ENCODE measurements at places on chromosomes 11 and 22.

- DNase-seq = no peak
Measured at GRCh38 chr22:38989466-38989865, 7.3 kb downstream of the APOBEC3B start.

- no peak for DNase-seq
Measured at GRCh38 chr11:63814383-63814736, 1.1 kb downstream of the SPINDOC start.

DNA sequence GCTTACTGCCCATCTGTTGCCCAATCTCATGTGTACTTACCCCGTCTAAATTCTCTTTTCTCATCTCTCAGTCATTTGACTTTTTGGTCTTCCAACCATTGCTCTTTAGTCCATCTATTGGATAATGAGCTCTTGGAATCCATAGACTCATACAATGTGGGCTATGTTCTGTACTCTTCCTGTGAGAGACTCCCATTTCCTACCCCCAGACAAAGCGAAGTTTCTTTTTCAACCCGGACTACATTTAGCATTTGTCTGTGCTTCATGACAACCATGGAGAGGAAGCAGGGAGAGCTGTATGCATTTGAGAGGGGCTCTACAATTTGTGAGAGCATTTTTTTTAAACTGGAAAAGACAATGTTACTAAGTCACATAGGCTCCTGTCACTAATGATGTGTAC, 4.0 kb upstream of the ARHGAP42 start:
- DNase-seq = no peak

DNA sequence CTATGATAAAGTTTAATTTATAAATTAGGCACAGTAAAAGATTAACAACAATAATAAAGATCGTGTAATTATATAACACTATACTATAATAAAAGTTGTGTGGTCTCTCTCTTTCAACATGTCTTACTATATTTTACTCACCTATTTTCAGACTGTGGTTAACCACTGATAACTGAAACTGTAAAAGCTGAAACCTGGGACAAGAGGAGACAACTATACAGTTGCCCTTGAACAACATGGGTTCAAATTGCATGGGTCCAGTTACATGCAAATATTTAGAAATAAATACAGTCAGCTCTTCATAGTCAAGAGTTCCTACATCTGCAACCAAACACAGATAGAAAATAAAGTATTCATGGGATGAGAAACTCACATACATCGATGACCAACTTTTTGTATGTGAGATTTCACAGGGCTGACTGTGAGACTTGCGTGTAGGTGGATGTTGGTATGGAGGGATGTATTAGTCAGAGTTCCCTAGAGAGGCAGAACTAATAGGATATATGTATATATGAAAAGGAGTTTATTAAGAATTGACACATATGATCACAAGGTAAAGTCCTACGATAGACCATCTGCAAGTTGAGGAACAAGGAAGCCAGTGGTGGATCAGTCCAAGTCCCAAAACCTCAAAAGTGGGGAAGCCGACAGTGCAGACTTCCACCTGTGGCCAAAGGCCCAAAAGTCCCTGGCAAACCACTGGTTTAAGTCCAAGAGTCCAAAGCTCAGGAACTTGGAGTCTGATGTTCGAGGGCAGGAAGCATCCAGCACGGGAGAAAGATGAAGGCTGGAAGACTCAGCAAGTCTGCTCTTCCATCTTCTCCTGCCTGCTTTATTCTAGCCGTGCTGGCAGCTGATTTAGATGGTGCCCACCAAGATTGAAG, 359.5 kb downstream of the INSC start:
- no peak for DNase-seq

DNA sequence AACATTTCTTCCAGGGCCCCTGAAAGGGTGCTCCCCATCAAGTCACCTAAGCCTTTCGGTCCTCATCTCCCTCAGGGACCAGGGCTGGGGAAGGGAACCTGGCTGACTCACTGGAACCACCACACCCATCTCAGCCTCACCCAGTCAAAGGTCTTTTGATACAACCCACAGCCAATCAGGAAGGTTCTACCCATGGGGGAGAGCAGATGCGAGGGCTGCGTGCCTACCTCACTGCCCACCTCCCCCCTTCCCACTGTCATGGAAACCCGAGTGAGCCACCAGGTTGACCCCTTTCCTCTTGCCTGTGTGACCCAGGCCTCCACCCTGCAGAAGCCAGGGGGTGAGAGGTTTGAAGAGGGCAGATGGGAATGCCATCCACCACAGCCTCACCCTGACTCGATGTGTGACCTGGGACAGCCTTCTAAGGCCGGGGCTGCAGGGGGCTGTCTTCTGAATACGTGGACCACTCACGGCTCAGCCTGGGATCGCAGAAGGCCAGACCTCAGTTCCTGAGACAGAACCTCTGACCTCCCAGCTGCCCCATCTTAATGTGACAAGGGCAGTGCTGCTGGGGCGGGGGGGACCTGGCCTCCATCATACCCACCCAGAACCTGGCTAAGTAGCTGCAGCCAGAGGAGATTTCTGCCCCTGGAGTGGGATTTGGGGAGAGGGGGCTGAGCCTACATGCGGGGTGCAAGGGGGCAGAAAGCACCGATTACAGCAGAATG, 2.7 kb downstream of the MDK start:
- DNase-seq = no peak

DNA sequence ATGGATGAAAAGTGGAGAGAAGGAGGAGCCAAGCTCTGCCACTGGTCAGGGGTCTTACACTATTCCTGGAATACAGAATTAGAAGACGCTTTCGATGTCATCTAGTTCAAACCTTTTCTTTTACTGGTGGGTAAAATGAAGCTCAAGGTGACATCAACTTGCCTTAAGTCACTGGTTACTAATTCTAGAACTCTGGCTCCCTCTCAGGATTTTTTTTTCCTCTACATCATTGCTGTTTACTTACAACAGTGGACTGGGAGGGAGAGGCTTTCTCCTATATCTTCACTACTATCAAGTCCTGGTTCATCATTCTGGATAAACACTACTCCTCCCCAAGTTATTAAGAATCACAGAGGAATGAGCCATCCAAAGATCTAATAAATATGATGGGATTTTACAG, 82.9 kb downstream of the ETS1 start:
- DNase-seq = no peak

DNA sequence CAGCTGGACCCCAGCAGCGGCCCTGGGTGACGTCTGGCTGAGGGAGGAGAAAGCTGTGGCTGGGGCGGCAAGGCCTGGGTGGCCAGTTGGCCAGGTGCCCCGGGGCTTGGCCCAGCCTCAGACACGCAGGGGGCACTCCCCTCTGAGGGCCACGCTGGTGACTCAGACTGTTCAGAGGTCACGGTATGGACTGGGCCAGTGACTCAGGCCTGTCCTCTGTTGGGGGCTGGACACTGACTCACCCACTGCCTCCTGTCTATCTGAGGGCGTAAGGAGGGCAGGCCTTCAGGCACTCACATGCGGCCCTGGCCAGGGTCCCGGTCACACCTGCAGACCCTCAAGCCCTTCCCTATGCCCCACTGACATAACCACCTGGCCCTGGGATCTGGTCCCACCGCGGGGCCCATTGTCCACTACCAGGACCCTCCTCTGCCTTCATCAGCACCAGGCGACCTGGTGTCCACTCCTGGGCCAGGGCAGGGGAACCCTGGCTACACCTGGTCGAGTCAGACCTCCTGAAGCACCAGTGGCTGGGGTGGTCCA, 3.7 kb upstream of the MUC5AC start:
- no peak for DNase-seq

GRCh38 chr11:60363542-60364470, 14.5 kb upstream of the MS4A7 start:
- DNase-seq = peak; percentile 76

DNA sequence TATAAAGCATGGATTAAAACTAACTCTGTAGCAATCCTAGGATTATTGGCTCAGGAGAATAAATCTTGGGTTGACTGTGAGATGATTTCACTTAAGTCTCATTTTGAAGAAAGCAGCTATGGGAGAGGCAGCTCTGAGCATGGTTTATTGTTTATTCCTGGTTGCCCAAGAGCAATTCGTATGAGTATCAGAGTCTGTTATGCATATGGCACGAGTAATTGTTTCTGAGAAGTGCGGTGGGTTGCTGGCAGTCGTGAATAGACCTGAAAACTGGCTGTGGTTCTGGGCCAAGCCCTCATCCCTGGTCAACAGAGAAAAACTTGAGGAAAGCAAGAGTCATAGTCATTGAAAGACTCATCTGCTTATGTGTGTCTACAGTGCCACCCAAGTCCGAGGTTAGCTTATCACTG, 26.8 kb downstream of the DIXDC1 start:
- DNase-seq = no peak

- DNase-seq = peak; percentile 67
Measured at GRCh38 chr11:6321961-6322362, 1.7 kb upstream of the CAVIN3 start.

GRCh38 chr22:20430720-20431510, 6.7 kb downstream of the SCARF2 start:
- peak; percentile 93 for DNase-seq

GRCh38 chr22:21796863-21797262, 61.3 kb upstream of the YPEL1 start:
- no peak for DNase-seq

- DNase-seq = no peak
Measured at GRCh38 chr11:72230764-72231365, 6.3 kb downstream of the INPPL1 start.

DNA sequence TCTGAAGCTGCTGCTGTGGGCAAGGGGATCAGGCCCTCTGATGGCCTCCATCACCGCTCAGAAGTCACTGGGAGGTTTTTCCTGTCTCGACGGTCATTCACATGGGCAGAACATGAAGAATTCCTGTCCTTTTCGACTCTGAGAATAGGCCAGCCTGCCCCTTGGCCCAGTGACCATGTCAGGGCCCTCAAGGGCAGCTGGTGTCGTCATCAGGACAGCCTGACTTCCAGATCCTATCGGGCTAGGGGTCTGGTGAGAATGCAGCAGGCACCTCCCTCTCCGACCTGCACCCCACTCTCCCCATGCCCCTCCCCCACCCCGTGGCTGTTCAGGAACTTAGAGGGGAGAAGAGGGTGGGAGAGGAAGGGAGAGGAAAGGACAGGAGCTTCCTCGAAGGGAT, 3.6 kb downstream of the TP53I11 start:
- no peak for DNase-seq

DNA sequence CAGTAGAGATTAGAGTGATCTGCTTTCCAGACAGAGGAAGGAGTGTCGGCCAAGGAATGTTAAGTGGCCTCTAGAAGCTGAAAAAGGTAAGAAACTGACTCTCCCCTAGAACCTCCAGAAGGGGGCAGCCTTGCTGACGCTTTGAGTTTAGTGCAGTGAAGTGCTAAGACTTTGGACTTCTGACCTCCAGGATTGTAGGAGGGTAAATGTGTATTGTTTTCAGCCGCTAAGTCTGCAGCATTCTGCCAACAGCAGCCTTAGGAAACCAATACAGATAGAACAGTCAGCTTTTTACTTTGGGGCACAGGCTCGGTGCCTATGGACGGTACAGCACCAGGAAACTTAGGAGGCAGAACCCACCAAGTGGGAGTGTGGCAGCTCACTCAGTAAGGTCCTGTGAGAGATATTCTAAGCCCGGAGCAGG, 3.6 kb upstream of the TBC1D22A start:
- DNase-seq = peak; percentile 72

DNA sequence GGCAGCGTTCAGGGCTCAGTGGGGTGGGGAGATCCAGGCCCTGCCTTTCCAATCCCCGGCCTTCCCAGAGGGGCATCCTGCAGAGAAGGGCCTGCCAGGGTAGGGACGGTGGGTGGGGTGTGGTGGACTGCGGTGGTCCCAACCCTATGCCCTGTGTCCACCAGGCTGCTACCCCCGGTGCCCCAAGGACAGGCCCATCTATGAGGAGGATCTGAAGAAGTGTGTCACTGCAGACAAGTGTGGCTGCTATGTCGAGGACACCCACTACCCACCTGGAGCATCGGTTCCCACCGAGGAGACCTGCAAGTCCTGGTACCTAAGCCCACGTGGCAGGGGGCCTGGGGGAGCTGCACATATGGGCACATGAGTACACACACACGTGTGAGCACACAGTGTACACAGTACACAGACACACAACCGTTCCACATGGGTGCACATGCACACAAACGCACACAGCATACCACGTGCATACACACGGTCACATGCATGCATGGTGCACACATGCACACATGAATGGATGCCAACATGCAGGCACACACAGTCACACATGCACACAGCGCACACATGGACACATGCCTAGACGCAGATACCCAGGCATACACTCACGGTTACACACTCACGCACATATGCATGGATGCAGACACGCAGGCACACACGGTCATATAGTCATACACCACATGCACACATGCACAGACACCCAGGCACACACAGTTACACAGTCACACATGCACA, 16.1 kb downstream of the MUC2 start:
- no peak for DNase-seq

DNA sequence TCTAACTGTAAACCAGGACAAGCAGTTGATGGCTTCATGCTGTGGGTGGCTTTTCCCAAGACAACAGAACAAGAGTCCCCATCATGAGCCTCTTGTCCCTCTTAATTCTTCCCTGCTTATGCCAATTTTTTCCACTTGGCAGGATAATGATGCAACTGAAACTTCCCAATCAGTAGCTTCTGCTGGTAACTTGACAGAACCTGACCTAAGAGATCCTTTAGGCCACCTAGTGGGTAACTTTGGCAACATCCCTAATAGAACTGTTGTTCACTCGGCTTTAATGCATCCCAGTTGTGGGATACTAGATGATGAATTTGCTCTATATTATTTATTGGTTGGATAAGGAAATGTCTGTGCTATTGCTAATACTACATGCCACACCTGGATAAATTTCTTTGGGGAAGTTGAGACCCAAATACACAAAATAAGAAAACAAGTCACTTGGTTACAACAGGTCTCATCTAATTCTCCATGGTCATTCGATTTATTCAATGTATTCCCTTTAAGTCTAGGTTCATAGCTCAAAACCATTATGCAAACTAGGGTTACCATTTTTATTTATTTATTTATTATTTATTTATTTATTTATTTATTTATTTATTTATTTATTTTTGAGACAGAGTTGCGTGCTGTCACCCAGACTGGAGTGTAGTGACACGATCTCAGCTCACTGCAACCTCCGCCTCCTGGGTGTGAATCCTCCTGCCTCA, 41.4 kb upstream of the NFAM1 start:
- peak; percentile 74 for DNase-seq

GRCh38 chr11:63001456-63001855, 14.2 kb downstream of the SLC22A8 start:
- no peak for DNase-seq
